ENCODE measurements at places on chromosomes 16 and 17.

DNA sequence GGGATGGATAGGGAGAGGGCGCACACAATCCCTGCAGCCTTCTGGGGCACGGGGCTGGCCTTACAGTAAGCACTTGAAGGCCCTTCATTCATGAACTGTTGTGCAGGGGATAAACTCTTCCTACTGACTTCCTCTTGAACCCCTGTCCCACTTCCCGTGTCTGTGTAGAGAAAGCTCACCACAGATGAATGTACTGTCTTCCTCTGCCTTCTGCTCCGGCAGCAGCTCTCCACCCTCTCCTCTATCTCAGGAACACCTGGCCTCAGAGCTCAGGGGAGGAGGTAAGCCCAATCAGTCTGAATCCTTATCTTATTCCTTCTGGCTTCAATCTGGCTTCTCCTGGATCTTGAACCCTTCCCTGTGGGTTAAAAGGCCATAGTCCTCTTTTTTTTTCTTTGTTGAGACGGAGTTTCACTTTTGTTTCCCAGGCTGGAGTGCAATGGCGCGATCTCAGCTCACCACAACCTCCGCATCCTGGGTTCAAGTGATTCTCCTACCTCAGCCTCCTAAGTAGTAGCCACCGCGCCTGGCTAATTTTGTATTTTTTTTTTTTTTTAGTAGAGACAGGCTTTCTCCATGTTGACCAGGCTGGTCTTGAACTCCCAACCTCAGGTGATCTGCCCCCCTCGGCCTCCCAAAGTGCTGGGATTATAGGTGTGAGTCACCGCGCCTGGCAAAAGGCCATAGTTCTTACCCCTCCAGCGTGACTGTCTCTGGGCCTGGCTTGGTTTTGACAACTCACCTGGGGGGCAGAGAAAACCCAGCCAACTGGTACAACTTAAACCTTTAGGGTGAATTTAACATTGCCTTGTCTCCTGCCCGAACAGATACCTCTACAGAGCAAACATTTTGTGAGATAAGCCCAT lies 7.2 kb upstream of the SLC52A1 start:
- no peak for DNase-seq

- DNase-seq, result no peak
These were observed 27.6 kb upstream of the KPNB1 start for GRCh38 chr17:47622180-47622549.

DNA sequence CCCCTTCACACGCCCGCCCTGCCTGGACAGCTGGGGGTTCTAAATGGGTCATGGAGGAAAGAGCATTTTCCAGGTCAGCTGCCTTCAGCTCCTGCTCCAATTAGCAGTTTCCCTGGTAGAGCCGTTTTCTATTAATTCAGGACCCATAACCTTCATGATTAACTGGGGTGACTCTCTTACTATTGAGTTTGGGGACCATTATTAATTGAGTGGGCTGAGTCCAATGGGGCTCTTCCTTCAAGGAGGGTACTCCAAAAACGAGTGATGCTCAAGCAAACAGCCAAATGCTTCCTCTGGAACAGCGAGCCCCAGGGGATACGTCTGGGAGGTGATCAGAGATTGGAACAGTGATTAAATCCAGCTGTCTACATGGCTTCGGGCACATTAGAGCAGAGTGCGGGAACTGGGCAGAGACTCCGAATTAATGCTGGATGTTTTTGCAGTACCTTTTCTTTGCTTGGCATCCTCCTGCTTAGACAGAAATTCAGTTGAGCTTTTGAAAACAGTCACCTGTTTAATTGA lies 68.1 kb upstream of the CACNG3 start:
- no peak for DNase-seq

DNA sequence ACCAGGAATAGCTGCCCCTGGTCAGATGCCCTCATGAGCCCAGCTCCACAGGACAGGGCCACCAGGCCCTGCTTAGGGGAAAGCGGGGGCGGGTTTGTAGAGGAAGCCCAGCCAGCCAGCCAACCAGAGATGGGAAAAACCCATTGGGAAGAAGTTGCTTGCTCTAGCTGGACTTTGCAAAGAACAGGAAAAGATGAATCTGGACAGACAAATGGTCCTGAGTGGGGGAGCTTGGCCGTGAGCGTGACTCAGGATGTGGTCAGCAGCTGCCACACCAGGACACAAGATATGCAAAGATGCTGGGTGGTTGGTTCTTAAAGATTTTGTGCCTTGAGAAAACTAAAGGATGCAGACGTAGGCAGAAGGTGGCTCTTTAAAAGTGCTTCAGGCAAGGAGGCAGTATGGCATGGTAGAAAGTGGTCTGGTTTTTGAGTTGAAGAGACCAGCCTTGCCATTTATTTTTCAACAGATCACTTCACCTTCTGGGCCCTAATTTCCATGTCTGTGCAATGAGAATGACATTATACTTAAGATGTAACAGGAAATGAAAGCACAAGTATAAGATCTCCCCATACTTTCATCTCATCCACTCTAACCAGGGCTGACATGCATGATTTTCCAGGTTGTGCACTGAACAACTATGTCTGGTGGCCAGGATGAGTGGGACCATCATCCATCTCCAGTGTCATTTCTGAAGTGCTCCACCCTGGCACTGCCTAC lies 27.8 kb upstream of the HEATR6 start:
- no peak for DNase-seq

DNA sequence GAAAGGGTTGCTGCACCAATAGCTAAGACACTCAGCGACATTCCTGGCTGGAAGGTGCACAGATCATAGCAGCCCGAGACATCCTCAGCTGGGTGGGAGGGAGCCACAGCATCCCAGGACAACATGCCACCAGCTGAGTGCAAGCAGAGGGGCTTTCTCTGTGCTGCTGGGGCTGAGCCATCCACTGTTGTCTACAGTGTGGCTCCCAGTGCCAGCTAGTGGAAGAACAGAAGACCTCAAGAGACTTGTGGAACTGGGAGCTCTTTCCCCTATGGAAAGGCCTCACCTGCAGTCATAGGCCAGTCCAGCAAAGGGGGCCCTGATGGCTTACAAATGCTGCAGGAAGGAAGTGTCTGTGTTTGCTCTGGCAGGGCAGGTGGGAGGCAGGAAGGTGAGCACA lies 131.0 kb downstream of the C16orf78 start:
- no peak for DNase-seq

DNA sequence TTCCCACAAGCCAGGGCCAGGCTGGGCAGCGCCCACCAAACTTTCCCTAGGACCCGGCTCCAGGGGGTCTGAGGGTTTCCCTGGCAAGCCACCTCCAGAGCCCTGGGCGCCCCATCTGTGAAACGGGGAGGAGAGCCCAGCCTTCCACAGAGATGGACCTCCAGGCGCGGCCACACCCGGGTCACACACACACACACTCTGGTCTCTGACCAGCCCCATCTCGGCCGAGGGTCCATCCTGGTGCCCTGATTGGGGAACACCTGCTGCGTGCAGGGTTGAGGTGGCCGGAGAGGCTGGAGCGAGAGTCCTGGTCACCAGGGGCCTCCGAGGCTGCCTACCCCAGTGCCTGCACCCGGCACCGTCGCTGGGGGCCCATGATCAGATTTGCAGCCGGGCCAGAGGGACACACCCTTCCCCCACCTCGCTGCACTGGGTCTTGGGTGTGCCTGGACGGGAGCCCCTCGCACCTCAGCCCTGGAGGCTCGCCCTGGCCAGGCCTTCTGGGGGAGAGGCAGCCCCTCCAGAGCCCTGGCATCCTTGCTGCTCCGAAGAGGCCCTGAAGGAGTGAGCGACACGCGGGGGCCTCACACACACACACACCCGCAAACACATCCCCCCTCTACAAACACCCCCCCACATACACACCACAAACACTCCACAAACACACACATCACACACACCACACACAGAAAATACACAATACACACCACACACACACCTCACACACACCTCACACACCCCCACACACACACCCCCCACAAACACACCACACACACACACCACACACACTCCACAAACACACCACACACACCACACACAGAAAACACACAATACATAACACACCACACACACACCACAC lies 29.7 kb downstream of the SLC25A10 start:
- DNase-seq, result no peak

DNA sequence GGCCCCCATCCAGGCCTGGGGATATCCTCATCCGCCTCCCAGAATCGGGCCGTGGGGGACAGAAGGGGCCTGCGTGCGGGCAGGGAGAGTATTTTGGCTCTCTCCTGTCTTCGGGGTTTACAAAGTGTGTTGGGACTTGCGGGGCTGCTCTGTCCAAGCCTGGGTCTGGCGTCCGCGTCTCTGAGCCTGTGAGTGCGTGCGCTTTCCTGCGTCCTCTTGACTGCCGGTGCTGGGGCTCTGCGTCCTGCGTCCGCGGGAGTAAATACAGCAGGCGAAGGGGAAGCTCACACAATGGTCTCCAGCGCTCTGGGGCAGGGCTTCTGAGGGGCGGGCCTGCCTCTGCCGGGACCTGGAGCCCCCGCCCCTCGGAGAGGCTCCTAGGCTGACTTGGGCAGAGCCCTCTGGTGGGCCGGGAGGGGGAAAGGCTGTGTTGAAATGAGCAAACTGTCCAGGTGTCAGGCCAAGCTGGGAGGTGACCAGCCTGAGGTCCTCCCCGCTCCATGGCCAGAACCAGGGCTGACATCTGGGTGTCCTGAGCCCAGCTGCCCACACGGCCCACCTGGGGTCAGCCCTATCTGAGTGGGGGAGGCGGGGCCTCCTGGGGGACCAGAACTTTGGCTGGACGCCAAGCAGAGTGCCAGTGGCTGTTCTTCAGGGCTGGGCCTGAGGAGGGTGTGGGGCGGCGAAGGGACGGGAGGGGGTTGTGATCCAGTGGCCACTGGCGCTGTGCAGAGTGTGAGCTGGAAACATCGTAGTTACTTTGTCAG lies 233.6 kb downstream of the SEC14L1 start:
- DNase-seq, result peak; percentile 39

- DNase-seq, result no peak
These were observed 103.8 kb downstream of the MARF1 start for GRCh38 chr16:15539197-15539596.

GRCh38 chr17:58560511-58560910 lies 46.1 kb upstream of the MTMR4 start:
- no peak for DNase-seq

- DNase-seq, result no peak
These were observed 43.2 kb downstream of the CUEDC1 start for GRCh38 chr17:57911834-57912673.

GRCh38 chr17:73639932-73640331 lies 4.3 kb downstream of the SDK2 start:
- DNase-seq, result no peak

GRCh38 chr16:19142939-19143598 lies 25.0 kb upstream of the SYT17 start:
- no peak for DNase-seq

DNA sequence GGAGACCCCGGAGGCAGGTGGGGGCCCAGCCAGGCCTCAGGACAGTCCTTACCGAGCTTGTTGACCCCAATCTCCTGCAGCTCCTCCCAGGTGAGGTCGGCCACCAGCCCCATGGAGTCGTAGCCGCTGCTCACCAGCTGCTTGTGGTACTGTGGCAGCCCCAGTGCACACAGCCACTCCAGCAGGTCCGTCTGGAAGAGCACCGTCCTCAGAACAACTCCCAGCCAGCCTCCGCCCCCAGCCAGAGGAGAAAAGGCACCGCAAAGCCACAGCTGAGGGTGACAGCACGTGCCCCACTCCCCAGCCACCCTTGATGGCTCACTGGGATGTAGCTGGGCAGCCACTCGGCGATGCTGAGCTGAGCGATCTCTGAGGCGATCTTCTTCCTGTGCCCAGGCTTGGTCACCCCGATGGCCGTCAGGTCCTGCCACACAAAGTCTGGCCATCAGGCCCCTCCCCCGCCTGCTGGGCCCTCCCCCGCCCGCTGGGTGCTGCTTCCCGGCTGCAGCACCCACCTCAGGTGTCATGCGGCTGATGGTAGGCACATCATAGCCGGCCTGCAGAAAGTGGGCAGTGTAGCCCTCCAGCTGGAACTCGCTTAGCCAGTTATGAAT lies 11.9 kb downstream of the CASKIN2 start:
- DNase-seq, result no peak

DNA sequence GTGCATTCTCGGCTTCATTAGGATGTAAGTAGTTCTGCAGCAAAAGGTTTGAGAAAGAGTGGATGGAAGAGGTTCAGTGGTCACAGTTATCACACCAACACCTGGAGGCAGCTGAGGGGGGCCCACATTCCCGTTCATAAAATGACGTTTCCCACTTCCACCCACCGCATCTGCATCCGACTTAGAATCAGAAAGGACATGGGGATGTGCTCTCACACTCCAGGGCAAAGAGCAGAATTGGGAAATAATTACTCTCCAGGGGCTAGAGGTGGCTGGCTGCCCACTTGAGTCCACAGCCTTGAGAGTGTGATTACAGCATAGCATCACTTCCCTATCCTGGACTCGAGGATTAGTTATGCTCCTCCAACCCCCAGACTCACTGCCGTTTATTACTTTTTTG lies 122.0 kb downstream of the CPPED1 start:
- DNase-seq, result no peak

DNA sequence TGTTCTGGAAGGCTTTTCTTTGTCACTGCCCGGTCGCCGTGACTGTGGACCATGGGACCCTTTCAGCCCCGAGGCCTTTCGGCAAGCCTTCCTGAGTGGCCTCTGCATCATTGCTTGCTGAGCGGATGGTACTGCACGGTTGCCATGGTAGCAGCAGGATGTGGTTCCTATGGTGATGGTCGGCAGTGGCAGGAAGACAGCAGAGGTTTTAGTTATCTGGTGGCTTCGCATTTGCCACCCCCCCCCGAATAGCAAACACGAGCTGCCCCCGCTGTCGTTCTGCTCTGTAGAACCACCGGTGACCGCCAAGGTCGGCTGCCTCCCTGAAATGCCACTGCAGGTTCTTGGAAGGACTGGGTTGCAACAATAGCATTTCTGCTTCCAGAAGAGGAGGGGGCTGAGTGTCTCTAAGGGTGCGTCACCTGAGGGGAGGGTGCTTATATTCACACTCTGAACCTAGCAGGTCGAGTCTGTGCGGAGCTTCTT lies 76.6 kb downstream of the CMIP start:
- peak; percentile 50 for DNase-seq

DNA sequence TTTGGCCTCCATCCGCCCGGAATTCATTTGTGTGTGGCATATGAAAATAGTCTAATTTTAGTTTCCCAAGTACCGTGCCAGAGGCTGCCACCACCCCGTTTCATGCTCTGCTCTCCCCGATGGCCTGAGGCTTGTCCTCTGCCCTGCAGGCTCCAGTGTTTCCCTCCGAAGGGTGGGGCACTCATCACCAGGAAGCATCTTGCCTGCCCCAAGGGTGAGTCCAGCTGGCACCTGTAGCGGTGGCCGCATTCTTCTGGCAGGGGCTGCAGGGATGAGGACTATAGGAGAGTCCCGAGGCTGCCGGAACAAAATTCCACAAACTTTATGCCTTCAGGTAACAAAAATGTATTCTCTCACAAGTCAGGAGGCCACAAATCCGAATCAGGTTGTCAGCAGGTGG lies 23.1 kb upstream of the CMIP start:
- no peak for DNase-seq

GRCh38 chr17:48486557-48486956 lies 44.3 kb downstream of the HOXB1 start:
- DNase-seq, result no peak

DNA sequence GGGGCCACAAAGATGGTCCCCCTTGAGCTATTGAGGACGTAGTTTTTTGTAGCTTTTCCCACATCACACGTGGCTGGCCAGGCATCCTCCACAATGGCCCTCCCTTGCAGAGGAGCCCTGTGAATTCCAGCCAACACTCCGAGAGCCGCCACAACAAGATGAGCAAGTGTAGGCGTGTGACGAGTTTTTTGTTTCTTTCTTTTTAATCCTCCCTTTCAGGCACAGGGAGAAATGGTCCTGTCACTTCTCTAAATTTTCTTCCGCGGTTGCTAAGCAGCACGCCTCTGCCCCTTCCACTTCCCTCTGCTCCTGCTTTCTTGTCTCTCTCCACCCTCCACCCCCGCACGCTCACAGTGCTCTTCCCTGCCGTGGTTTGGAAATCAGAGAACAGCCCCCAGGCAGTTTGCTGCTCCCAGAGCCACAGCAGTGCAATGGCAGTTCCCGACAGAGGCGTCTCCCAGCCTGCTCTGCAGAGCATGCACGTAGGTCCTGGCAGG lies 68.0 kb upstream of the MRTFB start:
- no peak for DNase-seq

Data from activated gamma-delta T cell (primary cell).